ENCODE measurements at places on chromosomes 12 and 14. TPM values are rescaled to one million over a fixed set of nuclear protein-coding genes. Genes with fewer than 3 reads are reported as not detected.

The ATP23 gene
- 3.4 TPM for total RNA-seq

The RASSF8 gene
- 3.9 TPM for total RNA-seq

The CTSG gene
- total RNA-seq = not detected

The MIP gene
- total RNA-seq = 0.42 TPM

The NELL2 gene
- total RNA-seq = not detected

The CCNB1IP1 gene
- 20.3 TPM for total RNA-seq

The SLC39A2 gene
- total RNA-seq = not detected

The CAPZA3 gene
- not detected for total RNA-seq

The NIN gene
- total RNA-seq = 6.8 TPM

The IFNG gene
- not detected for total RNA-seq

The RIPK3 gene
- 0.86 TPM for total RNA-seq

The CD163L1 gene
- 0.74 TPM for total RNA-seq

Measured in right lobe of liver (tissue), 6 donors.